Activated naive CD4-positive, alpha-beta T cell treated with anti-CD3 and anti-CD28 coated beads for 36 hours (primary cell): ENCODE measurements at places on chromosomes 4 and X. TPM values are rescaled to one million over a fixed set of nuclear protein-coding genes. Genes with fewer than 3 reads are reported as not detected.

Gene PRDM8
- total RNA-seq = 0.29 TPM

DNA sequence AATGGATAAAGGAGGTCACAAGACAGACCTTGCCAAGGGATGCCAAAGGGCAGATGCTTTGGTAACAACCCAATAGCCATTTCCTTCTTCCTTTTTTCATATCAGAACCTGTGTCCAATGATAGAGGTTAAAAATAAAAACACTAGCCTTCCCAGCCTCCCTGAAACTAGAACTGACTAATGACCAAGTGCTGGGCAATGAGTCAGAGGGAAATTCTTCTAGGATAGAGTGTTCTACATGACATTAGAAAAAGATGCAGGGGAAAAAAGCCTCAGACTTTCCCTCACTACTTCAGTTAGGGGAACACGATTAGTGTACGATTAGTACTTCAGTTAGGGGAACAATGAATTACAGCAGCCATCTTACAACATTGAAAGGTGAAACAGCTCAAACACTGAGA, 29.3 kb upstream of the FAM47C start:
- DNase-seq = no peak

Gene GAGE12H
- not detected for total RNA-seq

Gene PLS3
- 0.81 TPM for total RNA-seq

- no peak for DNase-seq
These were observed 57.6 kb downstream of the DOCK11 start for GRCh38 chrX:118553042-118553710.

Gene CXXC4
- not detected for total RNA-seq

Gene BGN
- not detected for total RNA-seq

Gene NAT8L
- total RNA-seq = 0.32 TPM

GRCh38 chr4:78691334-78691754, 84.8 kb upstream of the BMP2K start:
- no peak for DNase-seq

Gene PITX2
- not detected for total RNA-seq

Gene ATP1B4
- total RNA-seq = not detected

Gene GPR143
- total RNA-seq = not detected

GRCh38 chr4:178415925-178416324, 973.7 kb upstream of the AGA start:
- DNase-seq = no peak

DNA sequence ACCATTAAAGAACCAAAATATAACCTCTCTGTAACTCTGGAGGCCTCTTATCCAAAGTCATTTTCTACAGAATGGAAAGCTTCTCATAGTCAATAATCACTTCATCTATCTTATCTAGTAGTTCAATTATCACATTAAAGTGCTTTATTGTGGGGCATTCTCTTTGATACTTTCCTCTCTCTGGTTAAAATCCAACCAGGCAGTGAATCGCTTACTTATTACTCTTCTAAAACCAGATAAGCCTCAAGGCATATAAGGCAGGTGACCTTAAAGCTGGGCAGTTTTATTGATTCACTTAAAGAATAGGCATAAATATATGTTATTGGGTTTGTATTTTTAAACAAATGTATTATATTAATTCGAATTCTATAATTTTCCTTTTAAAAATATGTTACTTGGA, 2162.1 kb upstream of the TENM3 start:
- no peak for DNase-seq

GRCh38 chr4:180650273-180650672, 1592.9 kb upstream of the TENM3 start:
- DNase-seq = no peak

Gene NALF2
- 0.22 TPM for total RNA-seq

Gene APLN
- 0.15 TPM for total RNA-seq

Gene PNCK
- total RNA-seq = 0.26 TPM

GRCh38 chr4:63049726-63050125, 1359.5 kb downstream of the TECRL start:
- no peak for DNase-seq

DNA sequence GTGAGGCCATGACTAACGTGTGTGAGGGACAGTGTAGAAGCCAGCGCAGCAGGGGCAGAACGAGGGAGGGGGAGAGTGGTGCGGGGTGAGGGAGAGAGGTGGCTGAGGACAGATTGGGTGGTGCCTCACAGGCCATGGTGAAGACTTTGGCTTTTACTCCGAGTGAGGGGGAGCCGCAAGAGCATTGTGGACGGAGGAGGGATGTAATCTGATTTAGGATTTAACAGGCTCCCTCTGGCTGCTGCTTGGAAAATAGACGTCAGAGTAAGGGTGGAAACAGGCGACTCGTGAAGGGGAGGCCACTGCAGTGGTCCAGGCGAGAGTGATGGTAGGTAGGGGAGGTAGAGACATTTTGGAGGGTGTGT, 13.0 kb downstream of the PPP1R3F start:
- no peak for DNase-seq

DNA sequence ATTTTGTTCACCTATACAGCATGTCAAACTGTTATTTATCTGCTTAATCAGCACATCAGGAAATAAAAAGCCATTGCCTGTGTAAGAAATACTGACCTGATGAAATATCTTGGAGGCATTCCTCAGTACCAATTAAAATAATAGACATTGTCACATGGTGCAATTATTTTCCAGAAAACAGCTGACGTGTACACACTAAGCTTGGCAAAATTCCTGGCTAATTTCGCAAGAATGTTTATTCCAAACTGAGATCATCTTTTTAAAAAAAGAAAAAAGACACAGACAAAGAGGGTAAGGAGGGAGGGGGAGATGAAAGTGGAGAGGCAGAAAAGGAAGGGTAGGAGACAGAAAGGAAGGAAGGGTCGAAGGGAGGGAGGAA, 61.9 kb upstream of the NFKB1 start:
- no peak for DNase-seq

Gene GABRE
- not detected for total RNA-seq

DNA sequence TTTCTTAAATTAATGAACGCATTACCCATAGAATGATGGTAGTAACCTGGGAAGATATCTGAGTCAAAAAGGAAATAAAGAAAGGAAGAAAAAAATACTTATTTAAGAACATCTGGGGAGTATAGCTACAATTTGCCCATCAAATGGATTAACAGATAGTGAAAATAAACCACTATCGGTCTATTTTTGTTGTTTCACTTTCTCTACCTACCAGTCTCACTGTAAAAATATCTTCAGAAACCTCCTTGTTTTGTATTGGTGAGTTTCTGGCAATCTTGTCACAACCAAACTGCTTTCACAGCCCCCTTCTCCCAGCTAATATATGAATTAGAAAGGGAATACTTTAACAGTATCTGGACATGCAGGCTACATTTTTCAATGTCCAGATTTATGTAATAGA, 783.5 kb downstream of the STPG2 start:
- DNase-seq = no peak

GRCh38 chr4:153579872-153580271, 104.2 kb upstream of the TLR2 start:
- DNase-seq = no peak

GRCh38 chr4:1047106-1047975, 35.9 kb downstream of the FGFRL1 start:
- peak; percentile 3 for DNase-seq

DNA sequence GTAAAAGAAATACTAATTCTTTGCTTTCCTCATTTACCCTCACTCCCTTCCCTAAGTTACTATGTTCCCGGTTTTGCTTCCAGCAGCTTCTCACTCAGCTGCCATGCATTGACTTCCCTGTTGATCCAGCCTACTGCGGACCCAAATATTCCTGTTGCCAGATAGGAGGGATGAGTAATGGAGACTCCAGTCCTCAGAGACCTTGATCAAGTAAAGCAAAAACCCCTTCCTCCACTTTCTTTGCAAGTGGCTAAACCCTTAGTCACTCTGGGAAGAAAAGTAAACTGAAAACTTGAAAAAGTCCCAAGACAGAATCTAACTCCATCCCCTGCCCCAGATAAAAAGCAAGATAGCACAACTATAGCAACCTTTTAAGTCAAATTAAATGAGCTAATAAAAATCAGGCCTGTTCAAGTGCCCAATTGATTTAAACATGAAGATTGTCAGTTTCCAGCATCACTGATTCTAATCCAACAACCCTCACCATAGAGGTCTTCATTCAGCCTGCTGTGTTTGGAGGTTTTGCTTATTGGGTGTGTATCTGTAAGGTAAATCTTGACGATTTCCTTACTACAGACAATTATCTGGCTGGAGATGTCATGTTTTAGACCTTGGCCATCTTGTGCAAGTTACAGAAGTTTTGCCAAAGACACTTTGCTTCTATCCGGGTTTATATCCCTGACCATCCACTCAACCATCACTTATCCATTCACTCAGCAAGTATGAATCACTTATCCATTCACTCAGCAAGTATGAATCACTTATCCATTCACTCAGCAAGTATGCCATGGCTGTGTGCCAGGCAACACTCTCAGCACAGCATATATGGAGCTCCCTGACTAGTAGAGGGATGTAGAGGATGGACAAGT, 17.6 kb downstream of the FGFBP1 start:
- DNase-seq = peak; percentile 23

DNA sequence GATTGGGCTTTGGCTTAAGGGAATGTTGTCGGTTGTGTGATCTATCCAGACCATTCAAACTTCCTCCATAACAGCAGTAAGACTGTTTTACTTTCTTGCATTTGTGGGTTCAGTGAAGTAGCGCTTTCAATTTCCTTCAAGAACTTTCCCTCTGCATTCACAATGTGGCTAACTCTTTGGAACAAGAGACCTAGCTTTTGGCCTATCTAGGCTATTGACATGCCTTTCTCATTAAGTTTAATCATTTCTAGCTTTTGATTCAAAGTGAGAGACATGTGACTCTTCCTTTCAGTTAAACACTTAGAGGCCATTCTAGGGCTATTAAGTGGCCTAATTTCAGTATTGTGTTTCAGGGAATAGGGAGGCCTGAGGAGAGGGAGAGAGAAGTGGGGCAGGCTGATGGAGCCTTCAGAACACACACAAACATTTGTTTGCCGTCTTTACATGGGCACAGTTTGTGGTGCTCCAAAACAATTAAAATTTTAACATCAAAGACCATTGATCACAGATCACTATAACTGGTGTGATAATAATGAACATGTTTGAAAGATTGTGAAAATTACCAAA, 34.1 kb downstream of the ADH5 start:
- DNase-seq = no peak

DNA sequence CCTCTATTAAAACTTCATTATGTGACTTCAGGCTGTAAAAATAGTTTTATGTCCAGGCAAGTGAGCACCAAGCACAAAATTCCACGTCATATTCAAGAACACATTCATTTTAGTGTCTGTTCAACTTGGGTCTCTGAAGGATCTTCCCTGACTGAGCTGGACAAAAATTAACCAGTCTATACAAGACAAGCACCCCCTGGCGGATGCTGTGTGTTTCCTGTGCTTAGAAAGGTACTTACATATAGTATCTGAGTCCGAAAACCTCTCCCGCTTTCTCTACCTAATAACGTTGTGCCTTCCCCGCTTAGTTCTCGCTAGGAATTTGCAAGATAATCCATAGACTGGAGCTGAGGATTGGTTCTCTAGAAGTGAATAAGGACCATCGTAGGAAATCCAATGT, 2214.5 kb upstream of the TENM3 start:
- DNase-seq = peak; percentile 5

GRCh38 chrX:152641996-152642395, 4.3 kb downstream of the GABRQ start:
- no peak for DNase-seq

Gene USP17L21
- not detected for total RNA-seq

DNA sequence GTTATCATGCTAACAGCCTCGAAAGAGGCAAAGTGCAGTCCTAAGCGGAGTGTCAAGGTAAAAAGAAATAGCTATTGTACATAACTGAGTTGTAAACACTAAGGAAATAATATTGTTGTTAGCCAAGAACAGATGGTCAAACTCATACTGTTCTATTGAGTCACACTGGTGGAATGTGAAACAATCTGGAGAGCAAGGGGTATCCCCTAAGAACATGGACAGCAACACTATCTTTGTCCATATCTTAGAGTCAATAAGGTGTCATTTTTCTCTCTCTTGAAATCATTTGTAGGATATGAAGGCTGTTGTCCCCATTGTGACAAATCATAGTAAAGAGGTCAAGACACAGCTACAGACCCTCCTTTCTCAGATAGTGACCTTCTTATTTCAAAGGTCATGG, 4.5 kb upstream of the PDGFC start:
- no peak for DNase-seq

Gene SH3RF1
- 0.55 TPM for total RNA-seq

GRCh38 chr4:61427818-61428495, 227.8 kb downstream of the ADGRL3 start:
- no peak for DNase-seq

Gene WNK3
- total RNA-seq = 0.60 TPM

DNA sequence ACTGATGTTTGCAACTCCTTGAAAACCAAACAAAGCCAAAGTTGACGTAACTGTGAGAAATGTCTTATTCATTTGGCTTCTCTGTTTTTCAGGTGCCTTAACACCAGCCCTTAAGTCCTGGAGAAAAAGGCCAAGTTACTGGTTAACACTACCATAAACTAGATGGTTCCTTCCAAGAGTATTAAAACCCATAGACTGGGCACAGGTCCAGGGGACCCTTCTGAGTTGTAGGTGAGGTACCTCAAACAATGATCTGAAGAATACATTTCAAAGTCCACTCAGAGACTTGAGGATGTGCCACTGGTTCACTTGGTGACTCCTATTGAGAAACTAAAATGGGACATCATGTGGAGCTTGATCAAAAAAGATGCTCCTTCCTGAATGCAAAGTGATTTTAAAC, 87.0 kb downstream of the NKX6-1 start:
- no peak for DNase-seq

GRCh38 chr4:186723292-186724057, at the start of gene FAT1:
TSS of gene FAT1 (minus strand) at chr4:186723856. CDS start at chr4:186709827, 14,029 bp downstream.
- no peak for DNase-seq

GRCh38 chr4:186722796-186723291, 812 bp downstream of the FAT1 start:
- DNase-seq = no peak

Gene FGFBP2
- total RNA-seq = not detected
